ENCODE measurements at places on chromosomes 7 and 10.

- no peak for DNase-seq
Observed at GRCh38 chr7:84790882-84791281, 396.0 kb downstream of the SEMA3D start.

GRCh38 chr7:35839860-35840854 lies 39.3 kb downstream of the SEPTIN7 start:
- DNase-seq, result no peak

GRCh38 chr7:94888551-94888950 lies 18.8 kb upstream of the PPP1R9A start:
- DNase-seq, result no peak

DNA sequence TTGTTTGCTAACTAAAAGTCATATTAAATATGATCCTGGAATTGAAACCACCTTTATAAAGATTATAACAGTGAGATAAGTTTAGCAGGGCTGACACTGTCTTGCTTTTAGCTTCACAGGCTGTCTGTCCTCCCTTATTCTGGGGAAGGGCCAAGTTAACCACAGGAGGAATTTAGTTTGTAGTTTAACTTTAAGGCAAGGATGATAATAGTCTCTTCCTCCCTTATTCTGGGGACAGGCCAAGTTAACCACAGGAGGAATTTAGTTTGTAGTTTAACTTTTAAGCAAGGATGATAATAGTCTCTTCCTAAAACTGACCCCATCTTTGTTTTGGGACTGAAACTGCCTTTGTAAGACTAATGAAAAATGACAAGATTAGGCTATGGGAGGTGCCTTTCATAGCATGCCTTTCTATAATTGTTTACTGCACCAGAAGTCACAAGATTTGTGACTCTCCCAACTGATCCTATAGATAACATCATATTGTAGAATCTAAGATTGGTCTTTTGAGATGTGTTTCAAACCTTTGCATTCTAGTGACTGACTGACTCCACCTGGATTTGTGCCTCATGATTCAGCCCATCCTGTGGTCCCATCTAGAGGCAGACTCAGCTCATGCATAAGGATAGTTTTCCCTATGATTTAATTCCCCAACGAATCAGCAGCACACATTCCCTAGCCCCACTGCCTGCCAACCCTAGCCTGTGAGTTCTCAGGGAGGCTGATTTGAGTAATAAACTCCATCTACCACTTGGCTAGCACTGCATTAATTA lies 212.0 kb downstream of the MAGI2 start:
- DNase-seq, result no peak

- DNase-seq, result no peak
Observed at GRCh38 chr10:59909815-59910214, 3.5 kb upstream of the CCDC6 start.
